Activated CD4-positive, alpha-beta T cell treated with anti-CD3 and anti-CD28 coated beads, Interleukin-2, amount 50 U/mL, for 24 hours (primary cell): ENCODE measurements at places on chromosomes 16 and 17.

GRCh38 chr17:63611354-63611753, 10.7 kb downstream of the TACO1 start:
- DNase-seq: no peak

- no peak for DNase-seq
Measured at GRCh38 chr16:86222965-86223551, 287.3 kb upstream of the FOXF1 start.

DNA sequence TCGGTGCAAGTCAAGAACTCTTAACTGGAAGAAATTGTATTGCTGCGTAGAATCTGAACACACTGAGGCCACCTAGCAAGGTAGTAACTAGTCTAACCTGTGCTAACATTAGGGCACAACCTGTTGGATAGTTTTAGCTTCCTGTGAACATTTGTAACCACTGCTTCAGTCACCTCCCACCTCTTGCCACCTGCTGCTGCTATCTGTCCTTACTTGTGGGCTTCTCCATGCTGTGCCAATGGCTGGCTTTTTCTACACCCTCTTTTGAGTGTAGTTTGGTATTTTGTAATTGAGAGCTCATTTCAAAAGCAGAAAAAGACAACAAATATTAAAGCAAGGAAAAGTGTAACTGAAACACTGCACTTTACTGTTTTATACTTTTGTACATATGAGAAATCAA, 7.7 kb upstream of the RASL10B start:
- DNase-seq: no peak

DNA sequence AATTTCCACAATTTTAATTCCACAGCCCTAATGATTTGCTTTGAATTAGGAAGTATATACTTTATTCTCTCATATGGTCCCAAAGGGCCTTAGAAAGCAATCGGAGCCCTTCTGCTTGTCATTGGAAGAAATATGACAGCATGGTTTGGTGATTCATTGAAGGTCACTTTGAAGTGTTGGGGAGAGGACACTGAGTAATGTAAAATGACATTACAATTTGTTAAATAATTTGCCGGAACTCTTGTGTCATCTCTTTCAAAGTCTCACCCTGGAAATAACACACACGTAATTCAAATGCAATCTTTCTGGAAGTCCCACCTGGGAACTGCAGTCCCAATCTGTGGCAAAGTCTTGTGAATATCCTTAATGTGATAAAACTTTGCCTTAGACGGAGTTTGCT, 59.8 kb downstream of the BMERB1 start:
- no peak for DNase-seq

GRCh38 chr17:17091276-17091675, 49.0 kb downstream of the MPRIP start:
- DNase-seq: no peak
